Renal pelvis (tissue), 12 donors: ENCODE measurements at places on chromosomes 2 and 18. TPM values are rescaled to one million over a fixed set of nuclear protein-coding genes. Genes with fewer than 3 reads are reported as not detected.

SALL3 gene
- polyA plus RNA-seq = 13.8 TPM

C2orf78 gene
- not detected for polyA plus RNA-seq

DNA sequence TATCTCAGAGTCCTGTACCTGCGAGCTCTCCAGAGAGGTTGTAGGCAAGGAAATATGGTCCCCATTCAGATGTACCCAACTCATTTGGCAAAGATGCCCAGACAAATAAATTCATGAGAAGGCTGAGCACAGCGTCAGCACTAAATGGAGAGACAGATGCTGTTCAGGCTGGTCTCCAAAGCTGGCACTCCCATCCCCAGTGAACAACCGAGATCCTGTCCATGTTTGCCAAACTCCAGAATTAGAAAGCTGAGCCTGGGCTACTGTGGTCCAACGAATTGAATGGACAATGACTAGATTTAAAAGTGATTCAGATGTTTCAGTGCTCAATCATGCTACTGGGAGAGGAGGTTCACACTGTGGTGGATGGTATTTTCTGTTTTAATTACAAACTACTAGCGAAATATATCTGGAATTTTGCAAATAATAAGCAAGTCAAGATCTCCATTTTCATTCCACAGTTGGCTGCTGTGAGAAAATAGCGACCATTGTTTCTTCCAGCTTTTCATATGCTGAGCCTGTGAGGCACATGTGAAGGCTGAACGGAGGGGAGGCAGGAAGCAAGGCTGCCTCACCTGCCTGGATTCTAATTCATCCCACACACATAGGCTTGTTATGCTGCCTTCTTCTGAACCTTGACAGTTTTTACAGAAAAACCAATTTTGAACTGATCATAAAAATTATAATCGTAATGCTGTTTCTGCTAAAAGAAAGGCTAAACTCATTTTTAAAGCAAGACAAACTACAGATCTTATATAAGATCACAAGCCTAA lies 22.6 kb upstream of the DAPL1 start:
- no peak for DNase-seq

- no peak for DNase-seq
These were observed 702.6 kb upstream of the LRRTM1 start for GRCh38 chr2:81007104-81007503.

DNA sequence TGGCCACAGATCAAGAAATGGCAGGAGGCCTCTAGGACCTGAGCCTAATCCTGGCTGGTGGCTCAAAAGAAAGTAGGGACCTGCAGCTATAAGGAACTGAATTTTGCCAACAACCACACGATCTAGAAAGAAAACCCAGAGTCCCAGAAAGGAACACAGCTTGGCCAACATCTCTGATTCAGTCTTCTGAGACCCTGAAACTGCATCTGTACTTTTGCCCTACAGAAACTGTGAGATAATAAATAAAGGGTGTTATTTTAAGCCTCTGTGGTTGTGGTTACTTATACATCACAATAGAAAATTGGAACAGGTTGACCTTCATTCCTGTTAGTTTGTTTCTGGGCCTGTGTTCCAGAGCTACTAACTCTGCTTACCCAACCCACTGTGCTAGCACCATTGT lies 356.8 kb upstream of the ST6GAL2 start:
- no peak for DNase-seq

ERBB4 gene
- polyA plus RNA-seq = 49.7 TPM

DNA sequence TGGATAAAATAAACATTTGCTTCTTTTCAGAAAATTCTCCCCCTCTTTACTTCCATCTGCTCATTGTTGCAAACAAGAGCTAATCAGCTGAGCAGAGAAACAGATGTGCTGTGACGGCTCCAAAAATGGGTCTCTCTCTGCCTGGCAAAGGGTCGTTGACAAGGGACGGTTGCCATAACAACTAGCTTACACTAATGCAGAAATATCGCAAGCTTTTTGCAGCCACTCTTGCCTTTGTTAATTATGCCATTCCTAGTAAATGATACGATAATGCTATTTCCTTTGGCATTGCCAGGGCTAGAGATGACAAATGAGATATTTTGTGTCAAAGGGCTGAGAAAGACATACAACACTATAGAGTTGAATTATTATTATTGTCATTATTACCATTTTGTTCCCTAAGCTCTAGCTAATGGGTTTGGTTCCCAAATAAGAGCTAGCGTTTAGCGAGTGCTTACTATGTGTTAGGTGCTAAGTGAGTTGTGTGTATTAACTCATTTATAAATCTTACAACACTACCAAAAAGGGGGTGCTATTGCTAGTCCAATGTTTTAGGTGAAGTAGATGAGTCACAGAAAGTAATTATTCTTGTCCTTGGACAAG lies 46.8 kb downstream of the MYO3B start:
- DNase-seq = no peak

DCAF17 gene
- polyA plus RNA-seq = 34.0 TPM

DNA sequence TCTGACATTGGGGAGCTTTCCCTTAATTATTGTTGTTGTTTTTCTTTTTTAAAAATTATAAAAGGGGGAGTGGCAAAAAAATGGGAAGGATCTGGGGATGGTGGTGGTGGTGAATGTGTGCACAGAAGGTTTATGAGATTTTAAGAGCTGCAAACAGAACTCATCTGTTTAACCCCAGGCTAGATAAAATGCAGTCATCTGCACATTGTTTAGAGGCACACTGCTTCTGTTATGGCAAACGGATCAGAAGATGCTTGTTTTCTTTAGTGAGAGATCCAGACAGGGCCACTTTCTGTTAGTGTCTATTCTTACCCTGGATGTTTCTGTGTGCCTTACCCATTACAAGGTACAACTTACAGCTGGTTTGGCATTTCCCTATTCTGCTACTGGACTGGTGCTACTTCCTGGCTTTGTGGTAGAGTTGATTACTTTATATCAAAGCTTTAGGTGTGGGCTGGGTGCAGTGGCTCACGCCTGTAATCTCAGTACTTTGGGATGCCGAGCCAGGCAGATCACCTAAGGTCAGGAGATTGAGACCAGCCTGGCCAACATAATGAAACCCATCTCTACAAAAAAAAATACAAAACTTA lies 68.2 kb upstream of the NRP2 start:
- no peak for DNase-seq

DNA sequence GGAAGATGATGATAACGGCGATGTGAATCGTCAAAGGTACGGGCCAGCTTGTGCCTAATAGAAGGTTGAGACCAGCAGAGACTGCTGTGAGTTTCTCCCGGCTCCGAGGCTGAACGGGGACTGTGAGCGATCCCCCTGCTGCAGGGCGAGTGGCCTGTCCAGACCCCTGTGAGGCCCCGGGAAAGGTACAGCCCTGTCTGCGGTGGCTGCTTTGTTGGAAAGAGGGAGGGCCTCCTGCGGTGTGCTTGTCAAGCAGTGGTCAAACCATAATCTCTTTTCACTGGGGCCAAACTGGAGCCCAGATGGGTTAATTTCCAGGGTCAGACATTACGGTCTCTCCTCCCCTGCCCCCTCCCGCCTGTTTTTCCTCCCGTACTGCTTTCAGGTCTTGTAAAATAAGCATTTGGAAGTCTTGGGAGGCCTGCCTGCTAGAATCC lies 3.0 kb downstream of the FZD7 start:
- no peak for DNase-seq

- no peak for DNase-seq
These were observed 192.6 kb upstream of the TCF4 start for GRCh38 chr18:55780586-55781071.

HRH4 gene
- polyA plus RNA-seq = 0.13 TPM

DNA sequence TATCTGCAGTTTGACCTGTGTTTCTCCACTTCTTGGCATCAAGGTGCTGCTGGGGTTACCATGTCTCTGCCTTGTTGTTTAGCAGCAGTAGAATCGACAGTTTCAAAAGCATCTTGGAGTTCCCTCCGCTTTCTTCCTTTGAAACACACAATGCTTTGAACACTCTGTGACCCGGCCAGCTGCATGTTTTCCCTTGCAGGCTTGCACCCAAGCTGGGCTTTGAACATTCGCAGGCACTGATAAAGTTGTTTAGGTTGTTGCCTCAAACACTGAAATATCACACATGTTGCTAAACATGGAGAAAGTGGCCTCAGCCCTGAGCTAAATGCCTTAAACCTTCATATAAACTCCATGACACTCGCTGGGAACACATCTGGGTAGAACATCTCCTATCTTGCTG lies 251.7 kb downstream of the TSN start:
- DNase-seq = peak; percentile 52

DNA sequence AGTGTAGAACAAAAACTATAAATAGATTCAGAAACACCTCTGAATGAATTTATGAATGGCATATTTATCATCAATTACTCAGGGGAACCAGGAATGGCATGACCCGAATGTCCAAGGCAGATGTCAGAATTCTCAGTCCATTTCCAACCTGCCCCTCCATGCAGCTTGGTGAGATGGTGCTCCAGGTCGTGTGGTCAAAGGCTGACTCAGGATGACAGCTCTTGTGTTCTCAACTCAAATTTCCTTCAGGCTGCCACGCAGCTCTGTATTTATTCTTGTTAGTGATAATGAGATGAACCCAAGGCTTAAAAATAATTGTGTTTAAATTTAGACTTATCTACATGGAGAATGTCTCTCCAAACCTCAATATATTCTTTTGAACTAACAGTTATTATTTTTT lies 146.9 kb downstream of the METTL4 start:
- no peak for DNase-seq

DNA sequence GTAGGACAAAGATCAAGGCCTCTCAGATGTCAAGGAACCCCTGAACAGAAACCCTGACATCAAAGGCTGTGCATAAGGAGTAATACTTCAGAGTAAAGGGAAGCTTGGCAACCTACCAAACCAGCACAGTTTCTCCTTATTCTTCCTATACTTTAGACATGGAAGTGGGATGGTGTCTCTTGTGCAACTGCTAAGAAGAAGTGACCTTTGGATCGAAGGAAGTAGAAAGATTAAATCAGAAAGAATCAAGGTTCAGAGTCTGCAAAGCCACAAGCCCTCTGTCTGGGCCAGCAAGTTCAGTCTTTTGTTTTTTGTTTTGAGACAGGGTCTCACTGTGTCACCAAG lies 66.2 kb upstream of the SLC39A10 start:
- no peak for DNase-seq

DNA sequence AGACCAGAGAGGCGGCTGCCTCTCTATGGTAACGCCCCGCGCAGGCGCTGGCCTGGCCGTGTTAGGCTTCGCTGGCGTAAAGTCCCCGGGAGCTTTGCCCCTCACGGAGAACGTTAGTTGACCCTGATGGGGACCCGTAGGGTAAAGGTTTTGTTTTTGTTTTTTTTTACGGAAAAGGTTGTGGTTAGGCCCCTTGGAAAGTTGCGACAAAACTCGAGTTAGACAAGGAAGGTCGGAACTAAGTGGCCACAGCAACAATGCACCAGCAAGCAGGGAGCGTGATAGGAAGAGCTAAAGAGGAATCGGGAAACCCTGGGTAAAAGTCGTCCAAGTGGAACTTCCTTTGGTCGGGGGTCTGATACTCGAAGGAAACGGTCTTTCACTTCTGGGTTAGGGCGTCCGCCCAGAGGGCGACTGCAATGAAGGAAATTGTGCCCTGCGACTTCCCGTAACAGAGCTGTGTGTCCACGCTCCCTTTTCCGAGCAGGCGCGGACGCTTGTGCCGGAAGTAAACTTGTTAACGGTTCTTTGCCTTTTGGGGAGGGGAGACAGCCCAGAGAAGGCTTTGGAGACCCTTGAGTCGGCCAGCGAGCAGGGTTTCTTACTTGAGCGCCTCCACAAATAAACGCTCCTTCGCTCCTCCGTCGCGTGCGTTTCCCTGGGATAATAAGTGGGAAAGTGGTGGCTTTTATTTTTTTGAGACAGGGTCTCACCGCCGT lies 493 bp upstream of the CLASP1 start:
- peak; percentile 98 for DNase-seq

ACTR1B gene
- polyA plus RNA-seq = 64.1 TPM

DNA sequence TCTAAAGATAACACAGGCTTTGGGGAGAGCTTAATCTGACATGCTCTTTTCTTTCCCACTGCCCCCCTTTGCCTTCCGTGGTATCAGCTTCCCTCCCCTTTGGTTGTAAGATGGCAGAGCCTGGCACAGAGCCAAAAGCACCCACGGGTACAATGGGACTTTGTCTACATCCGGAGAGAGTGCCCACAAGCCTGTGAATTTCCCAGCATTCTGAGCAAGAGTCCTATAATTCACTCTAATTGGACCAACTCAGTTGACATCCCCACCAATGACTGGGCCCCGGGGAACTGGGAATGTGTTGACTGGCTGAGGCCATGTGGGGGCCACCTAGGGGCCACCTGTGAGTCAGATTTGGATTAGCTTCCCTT lies 20.1 kb upstream of the C2orf72 start:
- DNase-seq = no peak

DNA sequence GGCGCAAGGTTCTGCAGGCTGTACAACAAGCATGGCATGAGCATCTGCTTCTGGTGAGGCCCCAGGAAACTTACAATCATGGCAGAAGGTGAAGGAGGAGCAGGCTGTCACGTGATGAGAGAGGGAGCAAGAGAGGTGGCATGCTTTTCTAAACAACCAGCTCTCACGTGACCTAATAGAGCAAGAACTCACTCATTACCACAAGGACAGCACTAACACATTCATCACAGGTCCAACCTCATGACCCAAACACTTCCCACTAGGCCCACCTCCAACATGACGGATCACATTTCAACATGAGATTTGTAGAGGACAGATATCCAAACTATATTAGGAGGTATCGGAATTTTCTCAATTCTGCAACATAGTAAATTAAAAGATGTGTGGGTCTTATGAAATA lies 108.8 kb upstream of the DLX2 start:
- DNase-seq = no peak

- no peak for DNase-seq
These were observed 90.1 kb downstream of the LBH start for GRCh38 chr2:30321466-30321865.

DNA sequence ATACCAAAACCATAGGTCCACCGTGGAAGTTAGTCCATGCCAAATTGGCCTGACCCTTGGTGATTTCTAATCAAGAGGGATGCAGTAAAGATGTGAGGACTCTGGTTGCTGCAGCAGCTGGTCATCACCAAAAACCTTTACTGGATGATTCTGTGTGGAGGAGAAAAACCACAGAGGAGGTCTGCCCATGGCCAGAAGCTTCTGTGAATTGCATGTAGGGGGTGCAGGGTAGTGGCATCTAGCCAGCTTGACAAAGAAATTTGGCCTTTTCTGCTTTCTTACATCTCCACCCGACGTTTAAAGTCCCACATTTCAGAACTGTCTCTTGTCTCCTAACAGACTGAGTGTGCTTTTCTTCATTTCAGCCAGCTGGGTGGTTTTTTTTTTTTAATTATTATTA lies 180.0 kb downstream of the TPGS2 start:
- DNase-seq = no peak

- DNase-seq = no peak
These were observed 121.5 kb downstream of the EIPR1 start for GRCh38 chr2:3256157-3256556.

GRCh38 chr18:73742957-73743356 lies 404.7 kb downstream of the FBXO15 start:
- no peak for DNase-seq

SPATA3 gene
- polyA plus RNA-seq = not detected

ENOSF1 gene
- polyA plus RNA-seq = 145 TPM

DNA sequence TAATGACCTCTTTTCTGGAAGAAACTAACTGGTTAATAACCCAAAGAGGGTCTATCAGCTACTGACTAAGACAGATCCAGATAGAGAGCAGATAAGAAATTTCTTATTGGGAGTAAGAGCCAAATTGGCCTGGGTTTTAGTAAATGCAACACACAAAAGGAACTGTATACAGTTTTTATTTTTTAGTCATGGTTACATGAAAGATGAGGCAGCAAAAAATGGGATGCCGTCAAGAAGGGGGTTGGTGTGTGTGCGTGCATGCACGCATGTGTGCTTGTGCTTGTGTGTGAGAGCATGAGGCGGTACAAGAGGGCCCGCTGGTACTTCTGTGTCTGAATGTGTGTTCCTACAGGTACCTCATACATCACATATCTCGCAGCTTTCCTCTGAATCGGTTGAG lies 466.2 kb upstream of the HNRNPA3 start:
- DNase-seq = no peak

FAM237A gene
- not detected for polyA plus RNA-seq
